ENCODE measurements at places on chromosomes 6 and 20.

DNA sequence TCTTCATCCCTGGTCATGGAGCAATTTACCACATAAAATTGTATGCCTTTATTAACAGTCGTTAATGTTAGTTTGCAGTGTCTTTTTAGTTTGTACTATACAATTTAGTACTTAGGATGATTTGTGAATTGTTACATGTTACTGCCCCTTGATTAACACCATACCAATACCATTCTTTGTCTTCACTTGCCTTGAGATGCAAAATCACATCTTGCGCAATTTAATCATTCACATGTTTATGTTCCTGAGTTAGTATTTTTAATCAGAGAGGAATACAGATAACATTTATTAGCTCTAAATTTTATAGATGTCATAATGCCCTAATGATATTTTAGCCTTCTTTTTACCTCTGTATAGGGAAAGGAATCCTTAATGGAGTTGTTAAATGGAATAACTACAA lies 114.1 kb downstream of the SCAF8 start:
- no peak for DNase-seq

DNA sequence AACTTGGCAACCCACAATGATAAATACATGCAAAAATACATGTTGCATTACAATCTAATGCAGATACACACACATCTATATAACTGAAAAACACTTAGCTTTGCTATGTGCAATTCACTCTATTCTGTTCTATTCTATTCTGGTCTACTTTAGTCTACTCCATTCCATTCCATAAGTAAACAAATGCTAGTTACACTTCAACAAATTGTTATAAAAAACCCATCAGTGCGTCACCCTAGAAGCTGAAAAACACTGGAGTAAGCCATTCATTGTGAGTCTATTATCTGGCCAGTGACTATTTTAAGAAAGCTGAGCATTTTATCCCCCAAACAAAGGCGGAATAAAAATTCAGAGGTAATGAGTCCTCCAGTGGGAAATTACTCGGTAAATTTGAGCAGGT lies 315.7 kb upstream of the EPHA7 start:
- no peak for DNase-seq

- no peak for DNase-seq
Observed at GRCh38 chr6:1296079-1296478, 15.8 kb upstream of the FOXQ1 start.

DNA sequence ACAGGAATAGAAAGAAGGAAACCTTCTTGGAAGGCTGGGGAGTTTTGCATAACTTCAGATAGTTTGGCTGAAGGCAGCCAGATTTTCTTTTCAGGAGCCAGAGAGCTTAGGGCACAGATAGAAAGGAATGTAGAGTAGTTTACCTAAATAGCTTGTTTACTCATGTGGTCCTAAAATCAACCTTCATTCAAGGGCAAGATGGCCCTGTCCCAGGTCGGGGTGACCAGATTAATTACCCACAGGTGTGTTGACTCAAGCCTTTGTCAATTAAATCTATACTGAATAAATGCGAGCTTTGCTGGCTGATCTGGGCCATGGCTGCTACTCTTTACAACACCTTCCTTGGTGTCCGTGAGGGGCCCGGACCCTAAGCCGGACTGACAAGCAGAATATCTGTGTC lies 792.0 kb upstream of the MAN1A1 start:
- no peak for DNase-seq

GRCh38 chr20:14716351-14716801 lies 379.0 kb upstream of the FLRT3 start:
- DNase-seq: no peak

DNA sequence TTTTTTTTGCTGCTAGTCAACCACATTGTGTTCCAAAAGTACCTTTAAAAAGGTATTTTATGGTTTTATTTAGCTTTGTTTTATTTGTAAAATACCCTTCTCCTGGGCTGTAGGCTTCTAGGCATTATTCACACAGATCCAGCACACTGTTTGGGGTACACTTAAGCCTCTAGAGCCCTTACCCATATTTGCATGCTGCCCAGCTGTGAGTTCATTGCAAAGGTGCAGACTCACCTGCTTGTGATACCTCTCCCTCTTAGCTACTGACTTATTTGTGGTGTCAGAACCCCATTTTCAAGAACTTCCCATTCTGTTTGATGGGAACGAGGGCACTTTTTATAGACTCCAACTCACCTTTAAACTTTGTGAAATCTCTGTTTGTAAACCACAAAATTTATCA lies 69.8 kb downstream of the RIN2 start:
- no peak for DNase-seq

GRCh38 chr20:8524101-8525016 lies 392.3 kb downstream of the PLCB1 start:
- no peak for DNase-seq

DNA sequence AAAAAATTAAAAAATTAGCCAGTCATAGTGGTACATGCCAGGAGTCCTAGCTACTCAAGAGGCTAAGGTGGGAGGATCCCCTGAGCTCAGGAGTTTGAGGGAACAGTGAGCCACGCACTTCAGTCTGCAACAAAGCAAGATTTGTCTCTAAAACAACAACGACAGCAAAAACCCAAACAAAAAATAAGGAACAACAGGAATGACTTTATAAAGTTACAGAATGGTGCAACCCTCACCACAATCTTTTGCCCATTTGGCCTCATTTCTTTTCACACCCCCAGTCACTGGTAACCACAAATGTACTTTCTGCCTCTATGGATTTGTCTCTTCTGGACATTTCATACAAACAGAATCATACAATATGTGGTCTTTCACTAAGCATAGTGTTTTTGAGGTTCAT lies 16.7 kb upstream of the ZFAND3 start:
- DNase-seq: no peak

DNA sequence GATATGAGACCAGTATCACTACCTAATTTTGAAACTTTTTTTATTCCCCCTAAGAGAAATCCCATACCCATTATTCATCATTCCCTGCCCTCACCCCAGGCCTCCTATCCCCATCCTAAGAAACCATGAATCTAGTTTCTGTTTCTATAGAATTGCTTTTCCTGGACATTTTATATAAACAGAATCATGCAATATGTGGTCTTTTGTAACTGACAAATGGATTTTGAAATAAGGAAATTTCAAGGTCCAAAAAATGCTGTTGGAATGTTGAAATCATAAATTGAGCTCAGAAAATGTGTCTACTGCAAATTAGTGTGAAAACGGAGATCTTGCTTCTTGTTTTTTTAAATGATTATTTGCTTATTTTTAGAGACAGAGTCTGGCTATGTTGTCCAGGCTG lies 25.1 kb downstream of the RNF217 start:
- no peak for DNase-seq

DNA sequence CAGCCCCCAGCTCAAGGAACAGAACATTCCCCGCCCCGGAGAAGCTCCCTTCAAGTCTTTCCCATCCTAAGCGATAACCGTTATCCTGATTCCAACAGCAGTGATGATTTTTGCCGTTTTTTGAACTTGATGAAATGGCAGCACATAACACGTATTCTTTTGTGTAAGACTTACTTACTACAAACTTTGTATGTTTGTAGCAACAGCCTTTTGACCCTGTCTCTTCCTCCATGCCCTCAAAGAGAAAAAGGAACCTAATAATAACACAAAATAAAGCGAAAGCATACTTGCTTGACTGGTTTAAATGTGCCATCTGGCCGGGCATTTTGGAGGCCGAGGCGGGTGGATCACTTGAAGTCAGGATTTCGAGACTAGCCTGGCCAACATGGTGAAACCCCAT lies 26.4 kb upstream of the SLC9A8 start:
- no peak for DNase-seq

DNA sequence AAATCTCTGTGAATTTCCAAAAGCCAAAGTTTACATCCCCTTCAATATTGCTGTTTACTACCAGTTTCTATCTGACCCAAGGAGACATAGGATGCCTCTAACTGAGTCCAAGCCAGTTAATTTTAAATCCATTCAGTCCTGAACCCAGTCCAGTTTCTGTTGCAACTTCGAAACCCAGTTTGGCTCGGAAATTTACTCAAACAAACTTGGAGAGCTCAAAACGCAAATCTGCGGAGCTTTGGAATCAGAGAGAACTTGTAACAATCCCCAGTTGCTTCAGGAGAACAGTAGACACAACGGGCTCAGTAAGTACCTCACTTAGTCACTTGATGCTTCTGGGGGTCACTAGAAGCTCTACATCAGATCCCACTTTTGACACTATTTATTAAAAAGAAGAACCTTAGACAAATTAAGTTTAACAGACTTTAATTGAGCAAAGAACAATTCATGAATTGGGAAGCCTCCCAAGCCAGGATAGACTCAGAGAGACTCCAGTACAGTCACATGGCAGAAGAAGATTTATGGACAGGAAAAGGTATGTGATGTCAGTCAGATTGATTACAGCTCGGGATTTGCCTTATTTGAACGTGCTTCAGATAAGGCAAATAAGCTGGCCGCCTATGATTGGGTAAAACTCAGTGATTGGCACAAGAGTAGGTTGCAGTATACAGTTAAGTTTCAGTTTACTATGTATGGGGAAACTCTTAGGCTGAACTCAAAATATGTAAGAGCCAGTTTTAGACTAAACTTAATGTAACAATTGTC lies 118.0 kb downstream of the RFPL4B start:
- DNase-seq: no peak

DNA sequence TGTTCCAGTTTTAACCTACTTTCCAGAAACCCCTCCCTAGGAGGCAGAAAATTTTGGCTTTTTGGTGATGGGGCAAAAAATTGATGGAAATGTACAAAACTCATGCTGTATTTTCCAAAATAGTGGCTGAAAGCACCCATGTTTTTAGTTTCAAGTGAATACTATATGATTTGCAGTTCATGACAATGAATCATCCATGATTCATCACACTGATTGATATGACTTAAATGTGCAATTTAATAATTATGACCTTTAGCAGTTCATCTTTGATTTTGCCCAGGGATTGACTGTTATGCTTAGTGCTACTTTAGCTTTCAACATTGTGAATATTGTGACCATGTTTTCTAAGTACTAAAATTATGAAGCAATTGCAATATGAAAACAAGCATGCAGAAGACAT lies 478.7 kb downstream of the HTR1B start:
- DNase-seq: peak; percentile 26

DNA sequence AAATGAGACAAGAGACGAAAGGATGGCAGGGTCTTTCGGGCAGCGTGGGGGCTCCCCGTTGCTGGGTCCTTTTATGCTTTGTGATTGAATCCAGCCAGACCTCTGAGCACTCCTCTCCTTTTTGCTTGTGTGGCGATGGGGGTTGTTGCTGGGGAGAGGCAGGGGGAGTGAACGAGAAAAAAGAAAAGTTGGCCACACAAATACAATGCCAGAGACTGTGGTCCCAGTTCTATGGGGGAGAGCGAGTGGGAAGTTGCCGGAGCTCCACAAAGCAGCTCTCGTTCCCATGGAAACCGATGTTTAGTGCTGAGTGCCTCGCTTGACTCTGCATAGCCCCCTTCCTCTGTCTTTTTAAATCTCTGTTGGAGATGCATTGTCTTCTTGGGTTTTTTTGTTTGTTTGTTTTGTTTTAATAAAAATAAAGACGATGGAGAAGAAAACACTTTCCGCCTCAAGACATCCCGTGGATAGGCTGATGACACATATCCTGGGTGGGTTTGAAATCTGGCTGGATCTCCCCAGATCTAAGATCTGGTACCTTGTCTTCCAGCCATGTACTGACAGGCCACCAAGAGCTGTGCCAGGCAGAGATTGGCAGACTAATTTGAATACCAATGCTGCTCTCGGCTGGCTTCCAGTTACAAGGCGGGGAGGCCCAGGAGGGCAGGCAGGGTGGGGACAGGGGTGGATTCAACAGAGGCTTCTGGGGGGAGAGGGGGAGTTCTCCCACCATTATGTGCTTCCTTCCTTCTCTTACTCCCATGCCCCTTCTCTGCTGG lies 529.3 kb downstream of the QKI start:
- DNase-seq: no peak

- no peak for DNase-seq
Observed at GRCh38 chr6:42137194-42137753, 5.1 kb downstream of the C6orf132 start.

GRCh38 chr6:44401138-44401537 lies 13.6 kb downstream of the CDC5L start:
- no peak for DNase-seq

DNA sequence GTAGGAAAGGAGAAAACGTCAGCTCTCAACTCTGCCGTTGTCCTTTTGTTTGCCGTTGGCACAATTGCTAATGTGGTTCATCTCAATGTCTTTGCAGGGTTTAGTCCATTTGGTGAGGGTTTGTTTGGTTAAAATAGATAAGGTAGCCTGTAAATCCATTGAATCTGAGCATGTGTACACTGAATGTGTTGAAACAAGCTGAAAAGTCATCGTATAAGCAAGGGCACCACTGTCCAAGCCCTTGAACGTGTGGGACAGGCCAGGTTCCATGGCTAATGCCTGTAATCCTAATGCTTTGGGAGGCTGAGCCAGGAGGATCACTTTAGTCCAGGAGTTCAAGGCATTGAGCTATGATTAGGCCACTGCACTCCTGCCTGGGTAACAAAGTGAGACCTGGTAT lies 224.7 kb upstream of the PLCB4 start:
- DNase-seq: no peak

DNA sequence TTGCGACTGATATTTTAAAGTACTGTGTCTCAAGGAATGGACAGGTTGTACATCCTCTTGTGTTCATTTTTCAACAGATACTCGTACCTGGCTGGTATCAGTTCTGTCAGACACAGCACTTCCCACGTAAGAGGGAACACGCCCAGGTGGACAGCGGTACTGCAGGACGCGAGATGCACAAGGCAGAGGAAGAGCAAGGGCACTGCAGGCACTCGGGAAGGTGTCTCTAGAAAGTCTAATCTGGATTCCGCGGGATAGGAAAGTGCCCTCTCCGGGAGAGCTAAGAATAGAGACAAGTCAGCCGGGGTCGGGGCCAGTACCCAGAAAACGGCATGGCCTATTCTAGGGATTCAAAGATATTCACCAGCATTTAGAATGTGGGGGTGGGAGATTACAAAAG lies 94.2 kb upstream of the MBOAT1 start:
- no peak for DNase-seq

DNA sequence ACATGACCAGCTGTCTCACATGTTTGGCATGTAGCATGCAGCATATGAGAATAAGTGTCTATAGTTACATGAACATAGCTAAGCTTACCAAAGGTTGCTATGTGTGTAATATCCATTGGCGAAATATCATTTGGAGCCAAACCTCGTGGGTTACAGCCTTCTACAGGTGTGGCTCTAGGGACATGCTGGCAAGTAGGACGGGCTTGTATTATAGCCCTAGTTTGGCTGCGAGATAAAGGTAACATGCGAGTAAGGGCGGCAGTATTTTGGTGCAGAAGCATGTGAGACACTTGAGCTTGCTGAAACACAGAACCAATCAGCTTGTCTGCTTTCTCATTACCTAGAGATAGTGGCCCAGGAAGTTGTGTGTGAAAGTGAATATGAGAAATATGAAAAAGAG lies 6.5 kb upstream of the ABHD12 start:
- DNase-seq: no peak
